ENCODE measurements at places on chromosomes 3 and 15. TPM values are rescaled to one million over a fixed set of nuclear protein-coding genes. Genes with fewer than 3 reads are reported as not detected.

CLEC3B gene
- 1.3 TPM for total RNA-seq

ARHGEF26 gene
- 6.5 TPM for total RNA-seq

SAXO2 gene
- 3.4 TPM for total RNA-seq

GOLGA6D gene
- total RNA-seq = not detected

RYR3 gene
- 0.05 TPM for total RNA-seq

P3H2 gene
- total RNA-seq = 4.1 TPM

FEZF2 gene
- not detected for total RNA-seq

CCDC13 gene
- 0.62 TPM for total RNA-seq

RGMA gene
- total RNA-seq = 8.7 TPM

UMPS gene
- 19.5 TPM for total RNA-seq

TRANK1 gene
- total RNA-seq = 2.5 TPM

SLC27A2 gene
- total RNA-seq = 6.1 TPM

GMNC gene
- 0.18 TPM for total RNA-seq

ROPN1 gene
- total RNA-seq = not detected

SEMA3G gene
- 2.1 TPM for total RNA-seq

SCN5A gene
- total RNA-seq = 0.39 TPM

CELSR3 gene
- 0.63 TPM for total RNA-seq

IQCF5 gene
- not detected for total RNA-seq

ADGRG7 gene
- 0.12 TPM for total RNA-seq

SMCO1 gene
- not detected for total RNA-seq

NEIL1 gene
- 19.6 TPM for total RNA-seq

IRAK2 gene
- 0.95 TPM for total RNA-seq

SLC38A3 gene
- 44.7 TPM for total RNA-seq

IFRD2 gene
- total RNA-seq = 47.1 TPM

TMEM115 gene
- total RNA-seq = 16.7 TPM

FBXO40 gene
- not detected for total RNA-seq

CHST2 gene
- 1.3 TPM for total RNA-seq

MYRIP gene
- 7.5 TPM for total RNA-seq

DGKG gene
- 0.90 TPM for total RNA-seq

MYL3 gene
- not detected for total RNA-seq

MEX3B gene
- 0.43 TPM for total RNA-seq

TRIM42 gene
- not detected for total RNA-seq

COPS2 gene
- total RNA-seq = 56.3 TPM

HGD gene
- total RNA-seq = 9.7 TPM

SYNM gene
- total RNA-seq = 2.0 TPM

SST gene
- total RNA-seq = 91.5 TPM

GOLGA6L7 gene
- total RNA-seq = not detected

DPPA4 gene
- not detected for total RNA-seq

CCR3 gene
- not detected for total RNA-seq

SPTSSB gene
- 3.1 TPM for total RNA-seq

ADAMTS9 gene
- total RNA-seq = 14.0 TPM

IL5RA gene
- 0.04 TPM for total RNA-seq

C15orf39 gene
- 27.4 TPM for total RNA-seq

INKA1 gene
- 0.75 TPM for total RNA-seq

KLHL40 gene
- total RNA-seq = not detected

WDR76 gene
- 2.7 TPM for total RNA-seq

LRRC28 gene
- total RNA-seq = 19.0 TPM

MKRN3 gene
- total RNA-seq = not detected

EFHB gene
- 0.28 TPM for total RNA-seq

MEIS2 gene
- 12.9 TPM for total RNA-seq

TF gene
- total RNA-seq = 30.7 TPM

BMF gene
- 25.9 TPM for total RNA-seq

Data from pancreas (tissue), 10 donors.